ENCODE measurements at places on chromosomes 3 and 15.
A peak's percentile ranks its signal among the peaks of the same experiment; 100 is the strongest.

GRCh38 chr15:66778716-66779115, 76.7 kb downstream of the SMAD6 start:
- DNase-seq = no peak

GRCh38 chr3:71525391-71525790, 58.1 kb downstream of the FOXP1 start:
- no peak for DNase-seq

GRCh38 chr15:54707805-54708752, 488.7 kb downstream of the RSL24D1 start:
- no peak for DNase-seq

- DNase-seq = peak; percentile 0
These were observed 404.4 kb upstream of the MDFIC2 start for GRCh38 chr3:70716832-70717231.

- no peak for DNase-seq
These were observed 2.2 kb downstream of the FAH start for GRCh38 chr15:80155001-80155377.

GRCh38 chr15:51750792-51751696, at the start of gene TMOD2:
Gene TMOD2, plus strand, starts transcription at chr15:51751597. Its CDS starts 14,845 bp downstream, at chr15:51766442.
- DNase-seq = peak; percentile 93

- DNase-seq = no peak
These were observed 91.5 kb downstream of the SH3GL3 start for GRCh38 chr15:83538682-83539081.

DNA sequence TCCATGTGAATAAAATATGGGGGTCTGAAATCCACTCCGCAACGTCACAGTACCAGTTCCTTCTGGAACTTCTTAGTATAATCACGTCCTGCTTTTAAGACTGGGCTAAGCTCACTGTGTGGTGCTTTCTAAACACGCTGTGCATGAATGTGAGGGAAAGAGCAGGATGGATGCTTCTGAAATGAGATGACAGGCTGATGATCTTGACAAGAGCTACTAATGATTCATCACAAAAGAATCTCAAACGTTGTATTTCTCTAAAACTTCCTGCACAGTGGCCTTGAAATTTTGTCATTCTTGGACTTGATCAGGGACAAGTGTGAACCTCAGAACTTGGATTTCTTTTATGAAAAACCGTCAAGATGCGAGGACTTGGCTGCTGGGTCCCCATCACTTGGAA, 221.4 kb downstream of the CADPS start:
- no peak for DNase-seq

DNA sequence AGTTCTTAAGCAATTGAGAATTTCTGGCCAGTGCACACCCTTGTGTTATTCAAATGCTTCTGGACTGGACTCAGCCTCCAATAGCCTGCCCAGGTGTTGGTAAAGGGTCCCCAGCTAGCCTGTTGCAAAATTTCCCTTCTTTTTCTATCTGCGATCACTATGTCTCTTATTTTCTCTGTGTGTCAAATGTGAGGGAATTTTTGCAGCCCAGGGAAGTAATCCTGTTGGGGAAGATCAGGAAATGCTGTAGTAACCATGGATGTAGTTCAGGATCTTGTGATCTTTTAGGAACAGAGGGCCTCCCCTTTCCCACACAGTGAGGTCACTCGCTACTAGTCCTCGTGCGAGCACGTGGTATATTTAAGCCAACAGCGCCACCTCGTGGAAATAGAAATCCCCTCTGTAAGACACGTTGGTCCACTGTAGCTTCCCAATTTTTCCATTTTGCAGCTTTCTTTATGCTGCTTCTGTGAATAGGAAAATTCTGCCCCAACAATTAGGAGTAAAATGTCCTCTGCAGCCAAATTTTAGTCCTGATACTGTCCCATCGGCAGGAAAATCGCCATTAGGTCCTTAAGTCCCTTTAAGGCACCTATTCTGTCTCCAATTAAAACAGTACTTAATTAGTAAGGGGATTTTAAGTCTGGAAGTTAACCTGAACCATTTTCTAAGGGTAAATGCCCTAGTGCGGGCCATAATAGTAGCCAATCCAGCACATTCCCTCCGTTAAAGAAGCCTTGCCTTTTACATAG, 4.0 kb upstream of the SMCO1 start:
- peak; percentile 81 for DNase-seq

Measured in NCI-H69 (cell line).